ENCODE measurements at places on chromosomes 12 and 14.

GRCh38 chr12:15830538-15830937 is 41.4 kb upstream of the EPS8 start:
- DNase-seq = no peak

GRCh38 chr12:16573398-16574077 is 32.4 kb downstream of the LMO3 start:
- DNase-seq = peak; percentile 35

DNA sequence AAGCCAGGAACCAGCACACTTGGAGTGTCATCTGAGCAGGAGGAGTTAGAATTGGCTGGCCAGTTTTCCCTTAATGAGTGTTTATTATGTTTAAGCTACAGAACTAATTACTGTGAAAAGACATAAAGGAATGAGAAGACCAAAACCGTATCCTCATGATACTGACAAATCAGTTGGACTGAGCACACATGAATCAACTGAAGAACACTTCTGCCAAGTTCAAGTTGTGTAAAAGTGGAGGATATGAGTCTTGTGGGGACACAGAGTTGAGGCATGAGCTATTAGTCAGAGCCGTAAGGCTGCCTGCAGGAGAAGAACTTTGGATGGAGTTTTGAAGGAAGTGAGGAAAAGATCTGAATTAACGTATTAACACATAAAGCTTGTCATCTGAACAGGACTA is 43.1 kb downstream of the HMGA2 start:
- DNase-seq = no peak

GRCh38 chr14:99284254-99285004 is 12.4 kb upstream of the BCL11B start:
- no peak for DNase-seq

GRCh38 chr14:95163666-95164065 is 6.3 kb upstream of the DICER1 start:
- no peak for DNase-seq

DNA sequence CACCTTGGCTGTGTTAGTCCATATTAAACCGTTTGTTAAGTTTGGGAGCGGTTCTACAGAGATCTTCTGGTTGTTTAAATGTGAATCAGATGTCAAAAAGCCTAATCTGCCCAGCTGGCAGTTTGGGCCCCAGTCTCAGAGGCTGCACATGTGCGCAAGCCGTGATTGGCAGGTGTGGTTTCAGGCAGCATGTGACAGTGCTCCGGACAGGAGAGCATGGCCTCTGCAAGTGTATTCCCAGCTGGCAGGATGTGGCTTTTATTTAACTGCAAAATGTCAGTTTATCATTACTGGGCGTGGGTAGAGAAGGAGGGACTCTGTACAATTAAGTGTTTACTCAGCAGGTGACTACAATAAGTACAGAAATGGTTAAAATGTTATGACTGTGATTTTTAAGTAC is 77.5 kb downstream of the PELI2 start:
- no peak for DNase-seq

- no peak for DNase-seq
These were observed 27.9 kb downstream of the VWF start for GRCh38 chr12:6096527-6096926.

DNA sequence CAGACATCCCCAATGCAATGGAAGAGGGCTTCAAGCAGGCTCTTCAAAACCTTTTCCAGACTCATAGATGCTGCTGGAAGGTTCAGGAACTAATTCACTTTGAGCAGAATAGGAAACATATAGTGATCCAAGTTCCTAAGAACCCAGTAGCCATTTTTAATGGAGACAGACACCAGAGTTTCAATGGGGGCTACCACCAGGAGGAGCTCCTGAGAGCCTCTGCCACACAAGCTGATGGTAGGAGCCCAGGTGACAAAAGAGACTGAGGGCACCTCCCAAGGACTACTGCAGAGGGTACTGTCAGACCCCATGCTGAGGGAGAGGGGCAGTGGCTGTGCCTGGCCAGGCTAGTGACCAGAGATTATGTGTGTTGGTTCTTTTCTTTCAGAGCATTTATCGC is 45.9 kb downstream of the IFNG start:
- no peak for DNase-seq

DNA sequence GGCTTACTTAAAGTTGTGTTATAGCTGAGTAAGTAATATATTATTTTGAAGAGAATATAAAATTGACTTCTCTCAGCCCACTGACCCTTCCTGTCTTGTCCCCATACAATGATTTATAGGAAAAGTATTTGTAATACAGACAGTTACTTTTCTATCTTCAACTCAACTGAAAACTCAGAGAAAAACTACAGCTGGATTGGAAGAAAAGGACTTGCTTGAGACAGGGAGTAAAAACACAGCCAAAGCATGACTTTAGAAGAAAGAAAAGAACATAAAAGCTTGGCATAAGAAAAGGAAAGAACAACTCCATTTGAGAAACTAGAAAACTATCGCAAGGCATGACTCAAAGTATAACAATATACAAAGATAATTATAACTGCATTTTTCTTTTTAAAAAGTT is 57.5 kb downstream of the MSRB3 start:
- no peak for DNase-seq

DNA sequence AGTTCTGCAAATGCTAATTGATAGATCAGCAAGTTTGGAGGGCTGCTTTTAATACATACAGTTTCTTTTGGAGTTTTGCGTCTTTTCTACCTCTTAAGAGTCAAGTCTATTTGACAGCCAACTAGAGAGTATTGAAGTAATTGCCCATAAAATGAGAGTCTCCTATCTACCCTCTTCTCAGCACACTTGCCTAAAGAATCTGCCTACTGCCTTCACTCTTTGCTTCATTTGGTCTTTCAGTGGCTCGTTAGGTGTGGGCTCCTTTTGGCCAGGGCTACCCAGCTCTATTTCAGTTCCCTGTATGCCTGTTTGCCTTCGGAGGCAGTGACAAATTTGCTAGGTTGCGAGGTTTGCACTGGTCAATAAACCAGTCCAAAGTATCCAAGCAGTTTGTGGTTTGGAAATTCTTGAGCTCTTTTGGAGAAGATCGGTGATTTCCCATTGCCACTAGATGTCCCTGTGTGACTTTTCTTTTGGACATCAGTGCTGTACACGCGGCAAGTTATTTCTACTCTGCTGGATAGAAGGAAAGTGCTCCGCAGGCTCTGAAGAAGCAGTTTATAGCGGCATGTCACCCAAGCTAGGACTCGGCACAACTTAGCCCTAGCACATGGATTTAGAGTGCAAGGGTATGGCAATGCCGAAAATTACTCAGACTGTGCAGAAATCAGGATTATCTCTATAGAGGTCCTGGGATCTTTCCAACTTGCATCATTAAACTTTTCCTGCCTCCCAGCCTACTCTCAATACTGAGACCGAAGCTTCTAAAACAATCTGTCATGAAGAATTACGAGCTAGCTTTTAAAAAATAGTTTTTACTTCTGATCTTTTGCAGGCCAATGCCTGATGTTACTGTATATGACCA is 38.6 kb downstream of the MGST1 start:
- no peak for DNase-seq

- DNase-seq = no peak
These were observed 6.4 kb downstream of the LUM start for GRCh38 chr12:91104812-91105466.

- no peak for DNase-seq
These were observed 8.5 kb downstream of the TRPV4 start for GRCh38 chr12:109824731-109825130.

DNA sequence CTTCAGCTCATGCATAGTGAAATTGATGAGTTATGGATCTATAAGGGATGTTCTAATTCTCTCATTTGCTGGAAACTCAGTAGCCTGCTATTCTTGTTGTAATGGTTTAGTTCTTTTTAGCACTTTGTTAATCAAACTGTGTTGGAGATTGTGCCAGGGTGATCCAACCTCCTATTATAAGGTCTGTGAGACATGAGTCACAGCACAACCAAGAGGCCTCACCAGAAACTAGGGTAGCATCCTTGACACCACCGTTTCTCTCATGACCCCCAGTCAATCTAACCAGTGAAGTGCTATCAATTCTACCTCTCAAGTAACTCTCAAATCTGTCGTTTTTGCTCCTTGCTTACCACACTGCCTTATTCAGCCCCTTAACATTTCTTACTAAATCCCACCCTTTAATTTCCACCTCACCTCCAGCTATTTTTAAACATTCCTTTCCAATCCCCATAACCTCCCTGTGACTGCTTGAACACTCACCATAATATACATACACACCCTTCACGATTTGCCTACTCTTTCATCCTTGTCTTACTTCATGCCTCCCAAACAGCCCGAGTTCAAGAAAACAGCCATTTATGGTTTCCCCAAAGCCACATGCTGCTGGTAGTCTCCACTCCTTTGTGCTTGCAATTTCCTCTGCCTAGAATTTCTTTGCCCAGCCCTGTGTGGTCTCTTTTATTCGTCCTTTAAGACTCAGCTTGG is 53.9 kb upstream of the NUDT4 start:
- DNase-seq = no peak

GRCh38 chr12:56995201-56995929 is 11.0 kb downstream of the ZBTB39 start:
- DNase-seq = peak; percentile 29

DNA sequence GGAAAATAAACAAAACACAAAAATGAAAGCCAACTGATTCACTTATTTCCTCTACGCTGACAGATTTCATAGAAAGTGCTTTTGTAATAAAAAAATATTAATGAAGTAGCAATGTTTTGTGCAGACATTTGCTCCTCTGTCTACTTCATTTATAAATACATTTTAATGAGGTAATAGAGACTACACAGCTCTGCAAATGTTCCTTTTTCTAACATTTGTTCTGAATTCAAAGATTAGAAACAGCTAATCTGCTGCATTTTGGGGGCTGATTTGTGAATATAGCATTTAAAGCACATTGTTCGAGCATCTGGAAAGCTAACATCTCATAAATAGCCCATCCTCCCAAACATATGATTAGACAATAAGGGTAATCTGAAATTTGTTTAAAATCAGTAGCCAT is 97.8 kb downstream of the PRKD1 start:
- DNase-seq = no peak

DNA sequence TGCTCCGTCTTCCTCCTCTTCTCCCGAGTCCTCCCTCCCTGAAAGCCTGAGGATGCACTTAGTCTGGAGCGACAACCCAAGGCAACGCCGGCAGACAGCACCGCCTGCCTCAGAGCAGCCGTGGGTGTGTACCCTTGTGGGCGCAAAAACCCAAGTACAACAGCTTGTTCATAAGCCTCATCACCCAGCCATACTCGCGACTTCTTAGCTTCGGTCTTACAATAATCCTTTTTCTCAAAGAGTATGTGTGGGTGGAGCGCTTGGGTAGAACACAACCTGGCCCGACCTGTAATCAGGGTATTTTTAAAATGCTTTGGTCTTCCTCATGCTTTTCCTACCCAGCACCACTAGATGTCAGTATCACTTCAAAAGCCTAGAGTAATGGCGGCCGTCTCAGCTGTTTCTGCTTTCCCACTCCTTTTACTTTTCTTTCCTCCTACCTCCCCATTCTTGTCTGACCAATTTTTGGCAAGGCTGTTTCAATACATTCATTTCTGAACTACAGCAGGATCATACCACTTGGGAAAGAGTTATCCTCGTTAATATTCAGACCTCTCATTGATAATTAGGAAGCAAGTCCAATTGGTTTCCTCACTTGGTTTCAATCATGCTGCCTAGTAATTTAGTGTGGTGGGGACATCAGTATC is 198.9 kb downstream of the EPS8 start:
- DNase-seq = no peak

DNA sequence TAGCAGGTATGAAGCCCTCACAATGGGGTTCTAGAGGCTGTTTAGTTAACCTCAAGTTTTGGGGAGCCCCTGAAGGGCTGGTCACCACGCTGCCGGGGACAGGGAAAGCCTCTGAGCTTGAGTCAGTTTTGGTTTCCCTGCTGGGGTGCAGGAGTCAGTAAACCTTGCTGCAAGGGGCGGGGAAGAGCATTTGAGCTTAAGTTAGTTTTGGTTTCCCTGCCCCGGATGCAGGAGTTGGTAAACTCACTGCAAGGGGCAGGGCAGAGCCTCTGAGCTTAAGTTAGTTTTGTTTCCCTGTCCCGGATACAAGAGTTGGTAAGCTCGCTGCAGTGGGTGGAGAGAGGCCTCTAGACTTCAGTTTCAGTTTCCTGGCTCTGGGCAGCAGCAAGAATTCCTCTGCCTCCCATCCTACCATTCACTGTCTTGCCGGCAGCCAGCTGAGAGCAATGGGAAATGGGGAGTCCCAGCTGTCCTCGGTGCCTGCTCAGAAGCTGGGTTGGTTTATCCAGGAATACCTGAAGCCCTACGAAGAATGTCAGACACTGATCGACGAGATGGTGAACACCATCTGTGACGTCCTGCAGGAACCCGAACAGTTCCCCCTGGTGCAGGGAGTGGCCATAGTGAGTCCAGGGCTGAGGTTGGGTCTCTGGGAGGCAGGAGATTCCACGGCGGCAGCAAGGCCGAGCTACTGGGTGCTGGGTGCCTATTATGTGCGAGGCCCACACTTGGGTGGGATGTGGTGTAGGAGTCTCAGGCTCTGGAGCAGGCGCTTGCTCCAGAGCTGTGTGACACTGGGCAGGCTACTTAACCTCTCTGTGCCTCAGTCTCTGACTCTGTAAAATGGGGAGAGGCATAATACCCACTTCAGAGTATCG is at the start of gene OAS2:
OAS2 (plus strand) TSS at position 357 of the 878 bp plus-strand sequence; CDS start at position 447, 90 bp downstream.
- no peak for DNase-seq
